GM10248 (cell line): ENCODE measurements at places on chromosomes 1 and 21.

- DNase-seq = no peak
Observed at GRCh38 chr1:172585348-172585747, 52.4 kb downstream of the SUCO start.

GRCh38 chr21:42590431-42591131, 62.8 kb upstream of the PDE9A start:
- peak; percentile 23 for DNase-seq

- no peak for DNase-seq
Observed at GRCh38 chr1:207702317-207702716, 49.5 kb upstream of the CD46 start.

DNA sequence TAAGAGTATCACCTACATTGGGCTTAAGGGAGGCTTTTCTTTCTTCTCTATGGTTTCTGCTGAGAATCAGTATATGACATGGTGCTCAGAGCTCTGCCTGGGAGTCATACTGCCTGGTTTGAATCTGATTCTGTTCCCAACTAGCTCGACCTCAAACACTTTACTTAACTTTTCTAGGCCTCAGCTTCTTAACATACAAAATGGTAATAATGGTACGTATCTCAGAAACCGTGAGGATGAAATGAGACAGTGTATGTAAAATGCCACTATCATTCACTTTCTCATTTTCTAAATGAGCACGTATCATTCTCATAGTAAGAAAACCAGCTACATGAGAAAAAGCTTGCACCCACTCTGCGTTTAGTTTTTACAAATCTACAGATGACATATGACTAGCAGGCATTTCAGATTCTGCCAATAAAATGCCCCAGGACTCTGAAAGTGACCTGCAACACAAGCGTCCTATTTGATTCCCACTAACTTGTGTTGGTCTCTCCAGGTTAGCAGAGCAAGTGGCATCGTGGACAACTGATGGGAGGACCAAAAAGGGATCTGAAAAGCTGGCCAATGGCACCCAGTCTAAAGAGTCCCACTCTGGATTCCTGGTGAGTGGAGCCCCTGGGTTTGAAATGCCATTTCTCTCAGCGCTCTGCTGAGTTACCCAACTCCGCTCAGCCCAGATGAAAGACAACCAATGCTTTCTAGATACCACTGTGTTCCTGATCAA, 6.1 kb downstream of the CTNNBIP1 start:
- no peak for DNase-seq

- DNase-seq = peak; percentile 40
Observed at GRCh38 chr1:168136709-168137514, at the start of gene GPR161. GPR161 (minus strand) TSS chr1:168136930; CDS start chr1:168104850, 32,080 bp downstream.

GRCh38 chr1:231844986-231845502, 218.5 kb downstream of the DISC1 start:
- DNase-seq = no peak

DNA sequence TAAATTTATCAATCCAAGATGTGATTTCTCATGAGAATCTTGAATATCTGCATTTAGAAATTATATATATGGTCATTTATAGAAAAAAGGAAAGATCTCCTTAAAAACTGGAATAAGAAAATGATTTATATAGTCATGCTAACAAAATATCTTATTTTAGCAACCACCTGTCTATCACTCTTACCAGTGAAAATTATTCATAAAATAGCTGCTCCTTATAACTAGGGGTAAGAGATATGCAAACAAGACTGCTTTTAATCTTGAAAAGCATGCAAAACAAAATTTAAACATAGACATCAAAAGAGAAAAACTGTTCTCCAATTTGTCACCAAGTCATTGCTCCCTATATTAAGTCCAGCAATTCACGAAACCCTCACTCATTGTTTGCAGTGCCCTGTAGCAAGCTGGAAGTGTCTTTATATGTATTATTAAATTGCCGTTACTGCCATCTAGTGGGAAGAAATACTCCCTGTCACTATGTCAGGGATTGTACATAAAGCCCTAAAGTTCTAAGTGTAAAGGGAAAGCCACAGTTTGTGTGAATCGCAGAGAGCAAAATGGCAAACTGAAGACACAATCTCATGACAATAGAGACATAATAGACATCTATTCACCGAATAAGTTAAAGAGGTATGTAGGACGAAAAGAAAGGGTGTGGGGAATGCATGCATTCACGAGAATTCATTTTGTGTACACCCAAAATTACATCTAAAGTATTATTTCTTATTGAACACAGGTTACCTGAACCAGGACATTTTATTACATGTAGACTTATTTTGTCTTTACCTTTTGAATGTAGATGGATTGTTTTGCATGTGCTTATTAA, 600.5 kb downstream of the USP25 start:
- peak; percentile 6 for DNase-seq

DNA sequence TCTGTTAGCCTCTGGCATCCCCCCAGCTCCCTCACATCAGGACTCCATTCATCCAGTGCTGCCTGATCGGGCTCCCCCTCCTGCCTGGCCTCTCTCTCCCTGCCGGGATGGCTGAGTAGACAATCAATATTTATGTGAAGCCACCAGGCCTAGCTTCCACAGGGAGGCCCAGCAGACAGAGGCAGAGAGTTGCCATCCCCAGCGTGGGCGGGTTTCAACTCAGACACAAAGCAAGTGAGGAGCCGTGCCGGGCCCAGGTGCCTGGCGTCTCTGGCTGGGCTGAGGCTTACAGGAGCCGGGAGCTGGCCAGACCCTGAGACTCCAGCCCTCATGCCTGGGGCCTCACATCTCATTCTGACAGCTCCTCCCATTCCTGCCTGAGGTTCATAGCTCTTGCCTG, 34.5 kb upstream of the ATP2B4 start:
- no peak for DNase-seq

DNA sequence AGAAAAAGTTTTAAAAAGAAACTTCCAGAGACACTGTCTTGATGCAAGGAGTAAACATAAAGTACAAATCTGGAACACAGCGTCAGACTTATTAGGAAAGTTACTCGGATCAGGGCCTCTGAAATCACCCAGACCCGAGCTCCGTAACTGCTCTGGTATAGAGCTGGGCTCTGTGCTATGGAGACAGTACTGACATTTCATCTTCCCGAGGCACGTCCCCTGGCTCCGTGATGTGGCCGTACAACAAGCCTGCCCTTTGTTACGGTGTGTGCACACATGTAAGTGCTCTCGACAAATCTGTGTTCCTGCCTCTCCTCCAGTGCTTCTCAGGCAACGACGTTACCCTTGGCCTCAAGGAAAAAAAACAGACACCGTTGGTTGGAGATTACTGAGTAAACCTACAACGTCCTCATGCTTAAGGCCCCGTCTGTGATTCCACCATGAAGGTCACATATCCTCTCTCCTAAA, 107.0 kb upstream of the IRF2BP2 start:
- no peak for DNase-seq

DNA sequence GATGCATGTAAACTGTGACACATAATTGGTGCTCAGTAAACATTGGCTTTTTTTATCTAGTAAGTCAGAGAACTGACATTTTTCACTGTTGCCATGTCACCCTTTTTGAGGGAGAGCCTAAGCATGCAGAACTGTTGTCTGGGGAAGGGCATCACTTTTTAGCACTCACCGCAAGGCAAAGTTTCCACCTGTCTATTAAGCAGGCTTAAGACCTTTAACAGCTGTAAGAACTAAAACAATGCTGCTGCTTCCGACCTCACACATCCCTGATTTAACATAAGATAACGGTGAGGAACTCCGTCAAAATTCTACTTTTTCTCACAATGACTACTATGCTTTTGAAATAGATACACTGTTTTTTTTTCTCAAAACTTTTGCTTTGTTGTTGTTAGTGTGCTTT, 554.8 kb downstream of the NUF2 start:
- no peak for DNase-seq

DNA sequence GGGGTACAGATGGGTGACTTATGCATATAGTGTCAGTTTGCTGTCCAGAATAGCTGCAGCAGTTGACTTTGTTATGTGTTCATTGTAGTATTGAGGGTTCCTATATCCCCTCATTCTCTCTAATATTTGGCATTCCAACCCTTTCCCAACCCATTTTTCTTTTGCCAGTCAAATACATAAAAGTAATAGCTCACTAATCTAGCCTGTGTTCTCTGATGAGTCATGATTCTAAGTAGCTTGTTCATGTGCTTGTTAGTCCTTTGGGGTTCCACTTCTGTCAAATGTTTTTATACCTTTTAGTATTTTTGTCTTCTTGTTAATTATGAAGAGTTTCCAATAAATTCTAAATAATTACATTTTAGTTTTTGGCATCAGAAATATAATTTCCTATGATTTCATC, 99.2 kb upstream of the MROH9 start:
- DNase-seq = no peak

DNA sequence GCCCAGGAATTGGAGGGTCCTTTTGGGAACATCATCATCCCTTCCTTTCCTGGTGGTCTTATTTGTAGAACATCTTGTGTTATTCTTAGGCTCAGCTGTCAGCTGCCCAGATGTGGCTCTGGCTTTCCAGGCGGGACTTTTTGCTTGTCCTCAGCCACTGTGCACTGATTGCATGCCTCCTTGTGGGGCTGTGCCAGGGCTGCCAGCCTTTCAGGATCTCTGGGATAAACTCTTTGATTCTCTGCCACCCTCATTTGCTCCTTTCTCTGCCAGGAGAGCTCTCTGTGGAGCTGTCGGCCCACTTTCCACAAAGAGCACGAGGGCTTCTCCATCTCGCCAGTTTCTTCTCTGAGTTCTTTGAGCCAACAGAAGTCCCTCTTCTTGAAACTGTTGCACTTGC, 63.1 kb downstream of the PTPRU start:
- DNase-seq = no peak

DNA sequence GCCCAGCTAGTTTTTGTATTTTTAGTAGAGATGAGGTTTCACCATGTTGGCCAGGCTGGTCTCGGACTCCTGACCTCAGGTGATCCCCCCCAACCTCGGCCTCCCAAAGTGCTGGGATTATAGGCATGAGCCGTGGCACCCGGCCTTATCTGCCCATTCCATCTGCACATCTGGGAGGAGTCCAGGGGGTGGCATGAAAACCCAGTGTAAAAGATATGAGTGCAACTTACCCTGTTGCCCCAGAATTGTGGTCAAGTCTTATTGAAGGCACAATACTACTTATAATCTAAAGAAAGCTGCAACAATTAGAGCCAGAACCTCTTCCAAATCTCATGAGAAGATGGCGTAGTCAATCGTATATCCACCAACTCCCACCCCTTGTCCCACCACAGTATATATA, 18.4 kb downstream of the CTXND2 start:
- no peak for DNase-seq

DNA sequence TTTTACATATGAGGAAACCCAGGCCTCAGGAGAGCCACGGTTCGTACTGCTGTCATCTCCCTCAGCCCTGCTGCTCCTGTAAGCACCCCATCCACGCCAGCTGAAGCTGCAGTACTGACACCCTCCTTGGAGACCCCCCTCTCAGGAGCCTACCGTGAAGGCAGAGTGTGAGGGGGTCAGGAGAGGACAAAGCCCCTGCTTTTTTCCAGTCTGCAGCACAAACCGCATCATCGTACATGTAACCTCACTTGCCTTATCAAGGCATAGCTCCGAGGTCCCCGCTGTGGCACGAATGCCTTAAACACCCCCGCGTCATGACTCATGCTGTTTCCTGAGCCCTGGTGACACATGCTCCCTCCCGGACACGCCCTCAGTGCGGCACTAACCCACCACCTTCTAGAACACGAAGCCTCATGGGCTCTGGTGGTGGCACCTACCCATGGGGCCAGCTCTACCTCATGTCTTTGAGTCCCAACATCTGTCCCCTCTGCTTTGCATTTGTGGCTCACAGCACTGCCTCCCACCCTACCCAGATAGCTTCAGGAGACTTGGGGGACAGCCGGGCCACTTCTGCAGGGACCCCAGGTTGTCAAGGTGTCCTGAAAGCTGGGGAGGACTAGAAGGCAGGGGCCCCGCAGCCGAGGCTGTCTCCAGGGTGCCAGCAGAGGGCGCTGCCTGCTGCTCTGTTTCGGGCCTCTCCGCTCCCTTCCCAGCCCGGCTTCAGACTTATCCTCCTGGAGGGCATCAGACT, 4.9 kb downstream of the SH3BGRL3 start:
- DNase-seq = peak; percentile 80

DNA sequence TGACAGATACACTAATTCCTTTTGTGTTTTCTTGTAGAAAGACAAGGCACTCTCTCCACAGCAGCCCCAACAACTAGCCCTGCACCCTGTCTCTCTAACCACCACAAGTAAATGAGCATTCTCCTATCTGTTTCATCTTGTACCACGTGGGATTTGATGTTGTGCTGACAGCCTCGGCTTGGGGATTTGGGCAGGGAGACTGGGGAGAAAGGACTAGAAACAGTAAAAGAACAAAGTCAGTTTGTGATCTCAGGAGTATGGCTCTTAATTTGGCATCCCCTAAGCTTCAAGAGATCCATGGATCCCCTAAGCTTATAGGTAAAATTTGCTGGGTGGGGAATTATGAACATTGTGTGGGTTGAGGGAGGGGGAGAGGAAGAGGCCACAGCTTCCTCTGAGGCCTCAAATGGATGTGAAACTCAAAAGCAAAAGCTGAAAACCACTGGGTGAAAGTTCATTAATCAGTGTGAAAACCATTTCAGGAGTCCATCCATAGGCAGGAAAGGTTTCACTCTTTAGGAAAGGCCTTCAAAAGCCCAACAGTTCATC, 3.1 kb downstream of the C1orf162 start:
- peak; percentile 48 for DNase-seq

- DNase-seq = no peak
Observed at GRCh38 chr1:112544751-112545150, 36.0 kb downstream of the WNT2B start.

DNA sequence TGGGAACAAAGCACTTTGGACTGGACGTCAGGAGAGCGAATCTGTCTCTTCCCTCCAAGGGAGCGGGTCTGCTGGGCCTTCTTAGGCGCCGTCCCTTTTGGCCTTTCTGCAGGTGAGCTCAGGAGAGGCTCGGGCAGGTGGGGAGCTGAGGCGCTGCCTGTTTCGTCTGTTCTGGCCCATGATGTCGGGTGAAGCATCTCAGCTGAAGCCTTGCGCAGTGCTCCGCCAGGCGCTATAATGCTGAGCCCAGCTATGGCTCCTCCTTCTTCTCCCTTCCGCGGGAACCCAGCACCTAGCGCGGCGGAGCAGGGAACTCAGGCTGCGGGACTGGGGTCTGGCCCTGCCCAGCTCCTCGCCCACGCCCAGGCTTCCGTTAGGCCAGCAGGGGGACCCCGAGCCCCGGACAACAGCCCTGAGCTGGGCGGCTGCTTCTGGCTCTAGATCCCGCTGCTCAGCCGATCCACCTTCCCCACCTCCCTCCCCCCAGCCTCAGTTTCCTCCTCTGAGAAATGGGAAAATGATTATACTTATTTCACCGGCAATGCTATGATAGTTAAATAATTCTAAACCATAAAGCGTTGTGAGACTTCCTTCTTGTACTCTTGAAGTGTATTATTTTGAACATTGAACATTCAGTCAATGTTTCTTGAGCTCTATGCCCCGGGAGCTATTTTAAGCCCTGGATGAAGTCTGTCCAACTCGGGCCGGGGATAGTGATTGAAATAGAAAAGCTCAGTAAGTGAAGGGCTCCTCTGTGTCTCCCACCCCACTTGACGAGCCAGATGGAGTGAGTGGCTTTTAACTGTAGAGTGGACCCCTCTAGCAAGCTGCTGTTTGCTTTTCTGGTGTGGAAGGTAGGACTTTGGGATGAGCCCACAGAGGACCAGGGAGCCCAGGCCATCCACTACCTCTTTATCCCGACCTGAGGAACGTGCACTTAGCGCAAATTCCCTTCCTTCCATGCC, 9.6 kb upstream of the ADORA1 start:
- DNase-seq = peak; percentile 83

GRCh38 chr1:116335850-116336624, 37.0 kb upstream of the ATP1A1 start:
- no peak for DNase-seq

- no peak for DNase-seq
Observed at GRCh38 chr1:199265319-199265718, 626.5 kb downstream of the PTPRC start.

- no peak for DNase-seq
Observed at GRCh38 chr1:159647616-159648015, 60.0 kb downstream of the APCS start.
